ENCODE measurements at places on chromosomes 2 and 18.
A peak's percentile ranks its signal among the peaks of the same experiment; 100 is the strongest.

DNA sequence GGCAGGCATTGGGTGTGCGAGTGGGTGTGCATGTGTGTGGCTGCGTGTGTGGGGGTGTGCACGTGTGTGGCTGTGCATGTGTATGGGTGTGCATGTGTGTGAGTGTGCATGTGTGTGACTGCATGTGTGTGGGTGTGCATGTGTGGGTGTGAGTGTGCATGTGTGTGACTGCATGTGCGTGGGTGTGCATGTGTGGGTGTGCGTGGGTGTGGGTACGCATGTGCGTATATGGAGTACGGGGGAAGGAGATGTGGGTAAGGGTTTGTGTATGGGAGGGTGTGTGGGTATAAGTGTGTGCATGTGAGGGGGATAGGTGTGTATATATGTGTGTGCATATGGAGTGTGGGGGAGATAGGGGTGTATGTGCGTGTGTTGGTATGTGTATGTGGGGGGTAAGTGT lies 136.4 kb downstream of the FAM210A start:
- DNase-seq: no peak

DNA sequence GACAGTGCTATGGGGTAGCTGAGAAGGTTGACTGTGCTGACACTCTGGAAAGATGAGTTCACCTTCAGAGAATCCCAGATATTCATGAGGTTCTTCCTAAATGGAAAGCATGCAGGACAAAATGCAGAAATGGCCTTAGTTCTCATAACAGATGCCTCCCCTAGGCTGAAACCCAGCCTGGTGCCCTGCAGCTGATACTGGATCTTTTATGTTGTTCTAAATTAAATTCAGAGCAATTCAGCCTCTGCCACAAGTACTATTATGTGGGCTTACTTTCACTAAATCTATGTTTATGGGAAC lies 172.0 kb upstream of the SERPINE2 start:
- no peak for DNase-seq

DNA sequence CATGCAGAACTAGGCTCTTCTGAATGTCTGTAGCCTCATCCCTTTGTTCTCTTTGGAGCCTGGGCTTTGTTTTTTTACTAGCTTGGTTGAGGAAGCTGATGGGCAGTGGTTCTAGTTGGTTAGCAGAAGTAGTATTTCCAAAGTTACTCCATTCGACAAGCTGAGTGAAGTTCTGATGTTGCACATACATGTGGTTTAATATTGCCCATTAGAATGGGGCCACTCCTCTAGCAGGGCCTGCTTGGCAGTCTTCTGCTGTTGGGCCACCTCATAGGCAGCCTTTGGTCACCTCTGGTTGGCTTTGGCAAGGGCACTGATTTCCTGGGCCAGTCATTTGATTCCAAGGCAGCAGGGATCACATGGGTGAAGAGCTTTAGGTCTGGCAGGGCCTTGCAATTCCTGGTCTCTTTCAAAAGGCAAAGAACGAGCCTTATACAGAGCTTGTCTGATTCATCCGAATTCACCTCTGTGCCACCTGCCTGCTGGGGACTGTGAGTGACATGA lies 2.5 kb downstream of the RPIA start:
- no peak for DNase-seq

DNA sequence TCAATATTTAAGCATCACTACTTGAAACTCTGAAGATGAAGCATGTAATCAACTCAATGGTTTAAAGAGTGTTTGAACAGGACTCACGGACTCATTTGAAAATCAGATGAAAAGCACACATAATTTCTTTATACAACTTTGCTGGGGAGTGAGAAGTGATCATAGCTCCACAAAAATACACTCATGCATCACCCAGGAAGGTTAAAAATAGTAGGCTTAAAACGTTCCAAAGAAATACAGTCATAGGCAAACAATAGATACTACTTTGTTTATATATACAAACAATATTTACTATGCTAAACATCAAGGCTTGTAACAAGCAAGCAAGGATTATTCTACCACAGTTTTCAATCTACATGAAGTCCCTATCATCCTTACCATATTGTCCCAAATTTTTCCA lies 11.6 kb downstream of the HNRNPLL start:
- DNase-seq: no peak

DNA sequence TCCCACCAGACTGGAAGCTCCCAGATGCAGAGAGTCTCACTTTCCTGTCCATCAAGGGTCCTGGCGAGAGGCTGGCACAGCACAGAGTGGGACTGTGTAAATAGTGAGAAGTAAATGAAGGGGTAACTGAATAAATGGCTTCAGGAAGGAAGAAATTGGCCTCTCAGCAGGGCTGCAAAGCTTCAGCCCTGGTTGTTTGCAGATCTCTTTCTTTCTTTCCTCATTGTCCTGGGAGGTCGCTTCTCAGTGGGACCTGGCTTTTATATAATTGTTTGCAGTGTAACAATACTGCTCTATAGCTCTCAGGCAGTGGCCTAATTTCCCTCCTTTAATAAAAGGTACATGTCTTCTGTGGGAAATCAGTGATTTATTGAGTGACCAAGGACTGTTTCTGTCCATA lies 74.9 kb upstream of the GPR45 start:
- DNase-seq: no peak

- no peak for DNase-seq
Observed at GRCh38 chr18:22318745-22319407, 98.8 kb downstream of the CTAGE1 start.

DNA sequence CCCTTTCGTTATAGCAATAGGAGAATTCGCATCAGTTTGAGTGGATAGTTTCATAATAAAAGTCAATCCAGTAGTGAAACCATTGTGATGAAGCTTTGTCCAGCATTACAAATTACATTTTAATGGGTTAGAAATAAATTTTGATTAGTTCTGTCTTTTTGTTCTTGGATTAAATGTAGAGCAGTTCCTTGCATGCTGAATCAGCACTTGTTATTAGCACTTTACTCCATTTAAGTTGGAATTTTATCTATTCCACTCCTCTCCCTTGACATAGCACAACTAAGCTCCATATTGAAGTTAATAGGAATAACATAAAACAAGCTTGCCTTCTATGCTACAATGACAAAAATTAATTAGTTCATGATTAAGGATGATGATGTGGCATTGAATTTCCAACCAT lies 624.1 kb downstream of the CCDC85A start:
- DNase-seq: no peak

GRCh38 chr18:23992089-23992940 lies 22.2 kb upstream of the TTC39C start:
- DNase-seq: peak; percentile 41

- no peak for DNase-seq
Observed at GRCh38 chr2:145958611-145959010, 1438.7 kb upstream of the ZEB2 start.

DNA sequence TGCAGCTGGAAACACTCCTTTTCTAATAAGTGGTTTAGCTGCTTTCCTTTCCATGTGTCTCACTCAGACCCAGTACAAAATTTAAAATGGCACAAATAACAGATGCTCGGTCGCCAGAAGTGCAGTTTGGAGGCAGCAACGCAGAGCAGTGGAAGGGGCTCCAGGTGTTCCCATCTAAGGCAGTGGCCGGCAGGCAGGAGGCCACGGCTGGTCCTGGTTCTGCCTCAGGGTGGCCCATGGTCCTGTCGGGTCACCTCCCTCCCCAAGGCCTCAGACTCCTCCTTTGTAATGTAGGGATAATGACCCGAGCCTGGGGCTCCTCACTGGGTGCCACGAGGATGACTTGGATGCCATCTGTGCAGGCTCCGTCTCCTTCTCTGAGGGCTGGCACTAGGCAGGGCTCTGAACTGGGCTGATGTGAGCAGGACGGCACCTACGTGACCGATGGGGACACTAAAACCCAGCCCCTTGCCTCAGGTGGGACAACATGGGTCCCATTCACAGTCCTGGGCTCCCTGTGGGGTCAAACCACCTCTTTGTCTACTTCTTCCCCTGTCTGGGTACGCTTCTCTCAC lies 80.9 kb upstream of the SLC66A3 start:
- no peak for DNase-seq

- peak; percentile 35 for DNase-seq
Observed at GRCh38 chr18:77100751-77101355, 31.7 kb downstream of the MBP start.

GRCh38 chr2:118669654-118670053 lies 177.8 kb downstream of the EN1 start:
- no peak for DNase-seq

- DNase-seq: no peak
Observed at GRCh38 chr2:165069151-165069550, 113.8 kb upstream of the SLC38A11 start.

DNA sequence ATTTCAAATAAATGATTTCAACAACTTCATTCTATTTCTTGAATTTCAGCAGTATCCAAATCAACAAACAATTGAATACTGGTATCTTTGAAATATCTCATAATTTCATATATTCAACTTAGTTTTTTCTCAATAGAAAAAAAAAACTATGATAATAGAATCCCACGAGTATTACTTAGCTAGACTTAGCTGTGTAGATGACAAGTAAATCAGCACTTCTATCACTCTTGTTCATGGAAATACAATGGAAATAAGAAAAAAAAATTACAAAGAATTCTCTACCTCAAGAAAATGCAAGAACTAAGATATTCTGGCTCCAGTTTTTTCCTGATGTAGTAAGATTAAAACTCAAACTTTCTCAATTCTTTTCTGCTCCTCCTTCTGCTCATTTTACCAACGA lies 256.2 kb upstream of the KYNU start:
- no peak for DNase-seq

GRCh38 chr18:26813043-26813442 lies 52.5 kb downstream of the AQP4 start:
- no peak for DNase-seq

GRCh38 chr2:144003460-144004075 lies 516.4 kb downstream of the ZEB2 start:
- DNase-seq: no peak

All from activated gamma-delta T cell treated with Interleukin-2 at 50 U/mL for 16 hours (primary cell).